ENCODE measurements at places on chromosomes 2 and 18.

- DNase-seq, result no peak
Measured at GRCh38 chr2:200138391-200139124, 167.9 kb upstream of the SPATS2L start.

DNA sequence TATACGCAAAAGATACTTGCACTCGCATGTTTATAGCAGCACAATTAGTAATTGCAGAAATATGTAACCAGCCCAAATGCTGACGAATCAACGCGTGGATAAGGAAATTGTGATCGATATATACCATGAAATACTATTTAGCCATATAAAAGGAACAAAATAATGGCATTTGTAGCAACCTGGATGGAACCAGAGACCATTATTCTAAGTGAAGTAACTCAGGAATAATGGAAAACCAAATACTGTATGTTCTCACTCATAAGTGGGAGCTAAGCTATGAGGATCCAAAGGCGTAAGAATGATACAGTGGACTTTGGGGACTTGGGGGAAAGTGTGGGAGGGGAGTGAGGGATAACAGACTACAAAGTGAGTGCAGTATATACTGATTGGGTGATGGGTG lies 1008.0 kb upstream of the CRIM1 start:
- no peak for DNase-seq

GRCh38 chr2:158748926-158749590 lies 46.1 kb upstream of the DAPL1 start:
- no peak for DNase-seq

DNA sequence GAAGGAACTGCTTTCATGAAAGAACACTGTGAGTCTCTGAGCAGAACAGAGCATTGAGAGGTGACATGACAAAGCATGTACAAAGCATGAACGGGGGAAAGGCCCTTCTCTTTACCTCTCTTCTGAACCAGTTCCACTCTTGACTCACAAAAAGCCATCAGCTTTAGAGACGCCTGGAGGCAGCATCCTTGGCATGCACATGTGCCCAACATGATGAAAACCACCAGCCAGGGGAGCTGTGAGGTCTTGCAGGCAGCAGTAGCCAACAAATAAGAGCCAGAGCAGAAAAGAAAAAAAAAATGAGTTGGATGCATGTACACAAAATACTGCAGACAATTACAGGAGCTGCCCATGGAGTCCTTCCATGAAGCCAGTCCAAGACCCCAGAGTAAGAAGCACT lies 95.5 kb upstream of the AGAP1 start:
- no peak for DNase-seq

GRCh38 chr2:10347562-10347948 lies 44.9 kb downstream of the HPCAL1 start:
- no peak for DNase-seq

- no peak for DNase-seq
Measured at GRCh38 chr2:78408795-78409118, 616.7 kb upstream of the REG3G start.

DNA sequence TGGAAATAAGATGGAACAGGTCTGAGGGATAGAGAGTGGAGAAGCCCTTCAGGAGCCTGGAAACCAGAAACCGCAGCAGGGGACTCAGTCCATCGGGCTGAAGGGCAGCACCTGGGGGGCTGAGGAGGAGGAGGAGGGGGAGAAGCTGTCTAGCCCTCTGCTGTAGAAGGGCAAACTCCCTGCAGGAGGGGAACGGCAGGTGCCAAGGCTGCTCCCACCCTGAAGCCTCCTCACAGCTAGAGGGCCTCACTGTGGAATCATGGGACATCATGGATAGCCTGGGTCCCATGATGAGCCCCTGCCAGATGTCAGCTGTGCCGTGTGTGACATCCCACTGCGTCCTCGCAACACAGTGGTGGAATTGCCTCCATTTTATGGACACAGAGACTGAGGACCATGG lies 435 bp downstream of the MYO7B start:
- no peak for DNase-seq

- no peak for DNase-seq
Measured at GRCh38 chr2:24863641-24864040, 56.4 kb downstream of the ADCY3 start.

DNA sequence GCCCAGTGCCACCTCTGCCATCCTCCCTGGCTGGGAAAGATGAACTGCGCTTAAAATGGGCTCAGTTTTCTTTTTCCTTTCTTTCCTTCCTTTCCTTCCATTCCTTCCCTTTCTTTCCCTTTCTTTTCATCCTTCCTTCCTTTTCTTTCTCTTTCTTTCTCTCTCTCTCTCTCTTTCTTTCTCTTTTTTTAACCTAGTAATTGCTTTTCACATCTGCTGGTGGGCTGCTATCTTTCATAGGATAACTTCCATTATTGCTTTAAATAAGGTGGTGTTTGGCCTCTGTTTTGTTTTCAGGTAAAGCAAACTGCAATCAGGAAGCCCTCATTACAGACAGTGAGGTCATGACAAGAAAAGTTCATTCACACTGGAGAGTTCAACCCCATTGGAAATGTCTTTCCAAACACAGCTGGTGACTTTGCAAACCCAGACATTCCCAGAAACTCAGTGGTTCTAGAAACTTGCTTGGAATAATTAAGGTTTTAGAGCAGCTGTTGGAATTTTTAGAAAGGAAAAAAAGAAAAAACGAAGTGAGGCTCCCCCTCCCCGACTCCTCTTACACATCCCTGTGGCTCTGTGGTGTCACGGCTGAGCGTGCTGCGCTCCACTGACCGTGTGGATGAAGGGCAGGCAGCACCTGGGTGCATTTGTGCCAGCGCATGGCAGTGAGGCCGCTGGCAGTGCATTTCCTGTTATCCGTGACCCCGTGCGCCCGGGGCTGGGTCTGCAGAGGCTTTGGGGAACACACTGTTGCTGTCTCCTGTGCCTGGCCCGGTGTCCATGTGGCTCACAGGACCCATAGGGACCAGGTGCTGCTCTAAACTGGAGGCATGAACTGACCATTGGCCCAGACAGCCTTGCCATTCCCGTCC lies 76.9 kb downstream of the MBP start:
- DNase-seq, result no peak

GRCh38 chr2:239539083-239539775 lies 138.4 kb upstream of the HDAC4 start:
- no peak for DNase-seq

GRCh38 chr2:47704287-47704686 lies 78.7 kb upstream of the MSH6 start:
- DNase-seq, result no peak

DNA sequence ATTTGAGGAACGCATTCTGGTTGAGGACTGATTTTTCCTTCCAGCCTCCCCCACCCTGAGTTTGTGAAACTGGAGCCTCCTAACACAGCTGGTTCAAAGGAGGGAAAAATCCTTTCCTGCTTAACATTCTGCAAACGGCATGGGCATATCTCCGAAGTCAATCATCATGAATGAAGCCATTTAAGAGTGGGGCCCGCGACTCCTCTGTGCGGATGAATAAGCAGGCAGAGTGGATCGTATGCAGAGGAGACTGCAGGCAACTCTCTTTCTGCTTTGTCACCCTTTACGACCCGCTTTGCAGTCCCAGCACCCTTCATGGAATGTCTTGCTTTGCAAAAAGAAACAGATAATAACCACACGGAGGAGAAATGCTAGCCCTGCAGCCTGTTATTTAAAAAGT lies 305.2 kb downstream of the CLIP4 start:
- no peak for DNase-seq

- no peak for DNase-seq
Measured at GRCh38 chr2:55932843-55933242, 9.3 kb upstream of the EFEMP1 start.

GRCh38 chr2:55949211-55949610 lies 25.6 kb upstream of the EFEMP1 start:
- DNase-seq, result no peak

DNA sequence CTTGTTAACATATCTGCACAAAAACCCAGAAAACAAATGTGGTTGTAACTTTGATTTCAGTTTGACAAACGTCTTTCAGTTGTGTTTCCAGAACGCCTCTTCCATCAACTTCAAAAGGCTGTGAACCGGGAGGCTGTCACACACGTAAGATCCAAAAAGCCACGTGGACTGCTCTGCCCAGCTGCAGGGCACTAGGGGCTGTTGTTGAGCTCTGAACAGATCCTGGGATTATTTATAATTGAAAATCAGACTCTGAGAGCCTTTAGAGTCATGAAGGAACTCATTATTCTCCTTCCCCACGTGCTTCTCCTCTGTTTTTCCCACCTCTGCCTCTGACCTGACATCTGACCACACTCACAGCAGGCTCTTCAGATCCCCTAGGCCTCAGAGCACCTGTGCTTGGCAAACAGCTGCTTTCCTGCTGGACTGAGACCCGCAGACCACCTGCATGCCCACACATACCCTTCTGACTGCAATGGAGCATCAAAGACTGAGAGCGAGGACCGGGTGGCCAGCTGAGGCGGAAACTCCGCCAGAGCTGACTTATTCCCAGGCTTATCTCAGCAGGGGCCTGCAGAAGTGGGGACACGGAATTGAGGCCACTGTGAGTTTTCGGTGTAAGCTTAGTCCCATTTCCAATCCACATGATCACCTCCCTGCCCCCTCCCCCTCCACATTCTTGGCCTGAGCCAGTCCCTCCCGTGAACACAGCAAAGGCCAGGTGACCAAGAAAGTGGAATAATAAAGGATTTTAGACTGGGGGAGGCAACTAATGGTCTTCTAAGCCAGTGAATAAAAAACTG lies 114.8 kb downstream of the ATL2 start:
- no peak for DNase-seq

DNA sequence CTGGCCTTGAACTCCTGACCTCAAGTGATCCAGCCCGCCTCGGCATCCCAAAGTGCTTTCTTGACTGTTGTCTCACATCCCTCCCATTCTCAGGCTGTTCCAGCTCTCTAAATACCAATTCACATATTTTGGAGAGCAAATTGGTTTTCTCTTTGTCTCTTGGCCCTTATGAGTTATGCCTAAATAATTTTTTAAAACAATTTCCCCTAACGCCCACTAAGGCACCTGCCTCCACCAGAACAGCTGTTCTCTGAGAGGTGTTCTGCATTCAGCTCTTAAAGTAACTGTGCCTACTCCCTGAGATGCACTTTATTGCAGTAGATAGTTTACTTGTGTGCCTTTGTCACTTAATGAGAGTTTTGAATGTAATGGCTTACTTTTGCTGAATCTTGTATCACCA lies 6.9 kb downstream of the CCDC195 start:
- no peak for DNase-seq

DNA sequence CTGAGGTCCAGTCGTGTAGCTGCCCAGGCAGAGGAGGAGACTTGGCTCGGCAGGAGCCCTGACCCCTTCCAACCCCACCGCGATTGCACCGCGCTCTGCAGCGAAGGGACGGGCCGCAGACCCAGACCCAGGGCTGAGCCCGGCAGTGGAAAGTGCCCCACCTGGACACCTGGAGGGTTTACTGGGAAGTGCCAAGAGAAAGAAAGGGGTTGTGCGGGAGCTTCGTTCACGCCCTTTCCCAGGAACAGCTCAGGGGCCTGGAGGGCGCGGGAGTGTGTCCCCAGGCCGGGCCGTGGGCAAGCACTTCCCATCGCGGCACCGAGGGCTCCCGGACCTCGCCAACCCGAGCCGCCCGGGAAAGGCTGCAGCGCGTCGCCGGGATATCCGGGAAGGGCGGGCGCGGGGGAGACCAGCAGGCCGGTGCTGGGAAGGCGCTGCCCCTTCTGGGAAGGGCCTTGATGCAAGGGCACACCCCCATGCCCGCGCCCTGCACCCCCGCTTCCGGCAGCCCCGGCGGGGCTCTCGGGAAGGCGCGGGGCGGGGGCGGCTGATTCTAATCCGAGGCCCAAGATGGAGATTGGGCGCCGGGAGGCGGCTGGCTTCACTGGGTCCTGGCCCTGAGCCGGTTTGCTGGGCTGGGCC lies 36.1 kb upstream of the MRPL33 start:
- DNase-seq, result peak; percentile 49

- no peak for DNase-seq
Measured at GRCh38 chr2:234289834-234290590, 206.9 kb downstream of the ARL4C start.

- no peak for DNase-seq
Measured at GRCh38 chr18:8763611-8764010, 58.3 kb downstream of the MTCL1 start.

DNA sequence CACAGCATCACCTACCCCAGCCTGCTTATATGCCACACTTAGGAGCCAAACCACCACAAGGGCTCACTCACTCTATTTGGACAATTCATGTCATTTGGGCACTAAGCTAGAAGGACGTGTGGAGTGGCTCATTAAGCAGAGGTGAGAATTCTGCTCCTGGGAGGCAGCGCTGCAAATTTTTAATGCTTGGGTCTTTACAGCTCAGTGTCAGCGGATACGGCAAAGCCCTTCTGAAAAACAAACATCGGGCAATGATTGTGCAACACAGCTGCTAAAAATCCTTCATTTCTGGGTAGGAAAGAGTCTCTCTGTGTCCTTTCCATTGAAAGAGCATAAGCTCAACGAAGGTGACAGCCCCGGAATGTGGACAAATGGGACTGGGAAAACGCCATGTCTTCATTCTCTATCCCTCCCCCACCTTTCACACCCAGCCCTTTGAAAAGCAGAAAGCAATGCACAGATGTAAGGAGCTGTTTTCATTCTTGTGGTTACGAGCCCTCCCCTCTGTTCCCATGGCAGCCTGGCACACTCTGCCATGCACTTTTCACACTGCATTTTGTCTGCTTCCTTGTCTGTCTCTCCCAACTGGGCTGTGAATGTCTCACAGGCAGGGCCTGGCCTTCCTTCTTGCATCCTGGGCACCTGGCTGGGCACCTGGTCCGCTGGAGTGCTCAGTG lies 16.0 kb downstream of the TMEM177 start:
- no peak for DNase-seq

GRCh38 chr2:107595749-107596148 lies 230.9 kb upstream of the RGPD4 start:
- DNase-seq, result no peak

DNA sequence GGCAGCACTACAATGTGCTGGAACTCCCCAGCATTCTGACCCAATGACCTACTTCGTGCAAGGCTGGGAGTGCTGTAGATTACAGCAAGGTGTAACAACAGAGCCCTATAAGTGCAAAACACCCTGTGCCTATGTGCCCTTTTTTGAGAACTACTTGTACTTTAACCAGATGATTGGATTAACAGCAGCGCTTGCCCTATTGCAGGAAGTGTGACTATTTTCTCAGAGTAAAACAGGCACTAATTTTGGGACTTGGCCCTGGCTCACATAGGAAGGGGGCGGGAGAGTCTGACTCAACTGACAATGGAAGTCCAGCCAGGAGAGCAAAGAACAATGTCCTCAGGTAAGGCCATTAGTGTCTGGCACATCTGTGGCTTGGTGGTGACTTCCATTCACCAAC lies 35.6 kb upstream of the RNF125 start:
- DNase-seq, result no peak

GRCh38 chr2:240078631-240079030 lies 25.3 kb upstream of the OR6B3 start:
- DNase-seq, result no peak

GRCh38 chr18:35570182-35570581 lies 11.4 kb upstream of the GALNT1 start:
- DNase-seq, result no peak

- DNase-seq, result peak; percentile 60
Measured at GRCh38 chr2:195603998-195604397, 53.0 kb upstream of the SLC39A10 start.

DNA sequence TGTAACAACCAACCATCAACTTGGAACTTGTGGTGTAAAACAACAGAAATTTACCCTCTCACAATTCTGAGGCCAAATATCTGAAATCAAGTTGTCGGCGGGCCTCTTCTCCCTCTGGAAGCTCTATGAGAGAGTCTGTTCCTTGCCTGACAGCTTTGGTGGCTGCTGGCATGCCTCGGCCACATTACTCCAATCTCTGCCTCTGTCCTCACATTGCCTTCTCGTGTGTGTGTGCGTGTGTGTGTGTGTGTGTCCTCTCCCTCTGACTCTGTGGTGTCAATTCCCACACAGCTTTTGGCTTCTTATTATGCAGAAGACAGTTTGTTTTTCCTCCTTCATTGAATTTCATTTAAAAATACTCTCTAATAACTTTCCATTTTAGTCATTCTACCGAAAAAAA lies 50.4 kb downstream of the ZDBF2 start:
- DNase-seq, result no peak
